ENCODE measurements at places on chromosomes 5 and 9.

GRCh38 chr9:123251324-123251723 lies 17.1 kb downstream of the STRBP start:
- no peak for DNase-seq

GRCh38 chr5:170753311-170753710 lies 30.2 kb upstream of the GABRP start:
- DNase-seq: no peak

GRCh38 chr9:6896562-6896961 lies 138.8 kb downstream of the KDM4C start:
- DNase-seq: no peak

DNA sequence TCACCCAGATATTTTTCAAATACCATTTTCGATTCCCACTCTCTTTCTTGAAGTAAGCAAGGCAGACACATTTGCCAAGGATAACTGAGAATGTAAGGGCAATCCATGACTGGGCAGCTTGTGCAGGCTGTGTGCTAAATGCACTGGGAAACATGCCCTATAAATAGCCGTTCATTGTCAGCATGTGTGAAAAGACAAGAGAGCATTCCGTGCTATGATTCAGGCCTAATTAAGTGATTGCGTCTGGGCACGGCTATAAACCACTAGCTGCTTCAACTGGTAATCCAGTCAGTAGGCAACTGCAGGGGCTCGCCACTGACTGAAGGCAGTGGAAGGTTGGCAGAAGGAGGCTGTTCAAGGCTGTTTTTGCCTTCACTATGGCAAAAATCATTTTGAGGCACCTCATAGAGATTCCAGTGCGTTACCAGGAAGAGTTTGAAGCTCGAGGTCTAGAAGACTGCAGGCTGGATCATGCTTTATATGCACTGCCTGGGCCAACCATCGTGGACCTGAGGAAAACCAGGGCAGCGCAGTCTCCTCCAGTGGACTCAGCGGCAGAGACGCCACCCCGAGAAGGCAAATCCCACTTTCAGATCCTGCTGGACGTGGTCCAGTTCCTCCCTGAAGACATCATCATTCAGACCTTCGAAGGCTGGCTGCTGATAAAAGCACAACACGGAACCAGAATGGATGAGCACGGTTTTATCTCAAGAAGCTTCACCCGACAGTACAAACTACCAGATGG lies at the start of gene HSPB3:
Gene HSPB3 (plus strand): TSS at position 287 of the 745 bp plus-strand sequence. CDS start 91 bp downstream, at position 378.
- no peak for DNase-seq

GRCh38 chr5:122719991-122720746 lies 54.7 kb upstream of the SNX2 start:
- DNase-seq: no peak

DNA sequence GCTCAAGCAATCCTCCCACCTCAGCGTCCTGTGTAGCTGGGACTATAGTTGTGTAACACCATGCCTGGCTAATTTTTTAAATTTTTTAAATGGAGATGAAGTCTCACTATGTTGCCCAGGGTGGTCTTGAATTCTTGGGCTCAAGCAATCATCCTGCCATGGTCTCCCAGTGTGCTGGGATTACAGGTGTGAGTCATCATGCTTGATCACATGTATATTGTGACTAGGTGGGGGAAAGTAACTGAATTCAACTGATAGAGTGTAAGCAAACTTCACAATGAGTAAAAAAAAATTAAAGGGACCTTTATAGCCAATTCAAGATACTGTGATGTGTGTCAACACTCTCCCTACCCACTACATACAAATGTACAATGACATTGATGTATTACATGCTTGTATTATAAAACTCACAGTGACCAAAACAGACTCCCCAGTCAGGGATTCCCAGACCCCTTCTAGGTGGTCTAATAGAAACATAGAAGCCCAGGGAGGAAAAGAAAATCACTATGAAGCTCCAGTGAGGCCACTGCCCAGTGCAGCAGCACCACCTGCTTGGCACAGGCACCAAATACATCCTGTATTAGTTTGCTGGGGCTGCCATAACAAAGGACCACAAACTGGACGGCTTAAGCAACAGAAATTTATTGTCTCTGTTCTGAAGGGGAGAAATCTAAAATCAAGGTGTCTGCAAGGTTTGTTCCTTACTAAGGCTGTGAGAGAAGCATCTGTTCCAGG lies 8.8 kb downstream of the PLGRKT start:
- DNase-seq: no peak

GRCh38 chr5:92435781-92436180 lies 1052.7 kb upstream of the ARRDC3 start:
- DNase-seq: no peak

DNA sequence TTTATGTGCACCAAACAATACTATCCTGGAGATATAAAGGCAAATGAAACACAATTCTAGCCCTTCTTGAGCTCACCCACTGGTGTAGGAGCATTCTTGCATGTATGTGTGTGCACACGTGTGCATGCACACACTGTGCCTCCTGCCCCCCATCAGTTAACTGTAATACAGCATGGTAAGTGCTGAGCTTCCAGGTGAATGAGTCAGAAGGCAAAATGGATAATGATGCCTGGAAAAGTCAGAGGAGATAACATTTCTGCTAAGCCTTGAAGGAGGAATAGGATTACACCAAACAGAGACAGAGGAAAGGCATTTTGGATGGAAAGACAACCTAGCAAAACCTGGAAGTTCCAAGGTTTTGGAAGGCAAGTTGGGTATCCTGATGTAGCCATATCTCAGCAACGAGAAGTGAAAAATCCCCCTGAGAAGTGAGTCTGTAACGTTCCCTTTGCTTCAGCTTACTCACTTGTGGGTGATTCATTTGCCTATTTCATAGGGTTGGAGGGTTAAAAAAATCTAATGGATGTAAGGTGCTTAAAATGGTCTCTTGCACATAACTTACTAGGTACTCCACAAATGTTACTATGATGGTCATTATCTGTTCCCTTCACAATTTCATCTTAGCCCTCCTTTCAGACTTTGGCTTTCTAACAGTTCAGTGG lies 101.4 kb upstream of the STC2 start:
- no peak for DNase-seq

DNA sequence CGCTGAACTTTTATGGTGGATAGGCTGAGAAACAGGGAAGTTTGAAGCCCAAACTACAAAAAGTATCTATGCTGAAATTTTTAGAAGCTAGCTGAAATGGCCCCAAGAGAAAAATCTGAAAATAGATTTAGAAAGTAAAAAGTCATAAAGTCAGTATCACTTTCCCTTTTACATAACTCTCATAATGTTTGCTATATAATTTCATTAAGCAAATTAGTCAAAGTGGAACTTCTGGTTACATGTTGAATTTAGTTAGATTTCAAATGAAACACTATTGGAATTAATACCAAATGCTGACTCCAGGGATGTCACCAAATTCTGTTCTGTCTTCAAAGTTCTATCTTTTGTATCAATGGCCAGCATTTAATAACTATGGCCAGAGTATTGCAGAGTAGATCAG lies 126.9 kb downstream of the TTC39B start:
- DNase-seq: no peak

DNA sequence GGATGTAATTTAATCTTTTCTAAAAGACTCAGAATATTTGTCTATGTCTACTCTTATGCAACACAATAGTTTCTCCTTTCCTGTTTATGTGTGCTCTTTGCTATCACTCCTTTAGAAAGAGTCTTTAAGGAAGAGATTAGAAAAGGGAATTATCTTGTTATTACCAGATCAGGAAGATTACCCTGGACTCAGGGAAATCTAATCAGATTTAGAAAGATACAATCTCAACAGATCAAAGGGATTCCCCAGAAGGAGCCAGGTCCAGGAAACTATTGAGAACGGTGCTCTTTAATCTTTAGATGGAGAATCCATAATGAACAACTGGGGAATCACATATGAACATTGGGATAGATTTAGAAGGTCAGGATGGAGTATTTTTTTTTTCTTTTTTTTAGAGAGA lies 32.4 kb upstream of the ZFR start:
- DNase-seq: no peak

DNA sequence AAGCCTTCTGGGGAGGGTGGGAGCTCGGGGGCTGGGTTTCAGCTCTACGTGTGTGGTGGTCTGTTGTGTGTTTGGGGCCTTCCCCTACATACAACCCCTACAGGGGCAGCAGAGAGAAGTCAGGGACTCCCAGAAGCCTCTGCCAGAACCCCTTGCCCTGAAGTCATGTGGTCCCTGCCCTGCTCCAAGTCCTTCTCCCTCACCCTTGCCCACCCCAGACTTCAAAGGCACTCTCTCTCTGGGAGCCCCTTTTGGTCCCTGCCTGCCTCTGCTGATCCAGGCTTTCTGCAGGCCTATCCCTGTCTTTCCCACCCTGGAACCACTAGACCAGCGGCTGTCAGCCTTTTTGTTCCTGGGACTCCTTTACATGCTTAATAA lies 61.1 kb upstream of the PSD2 start:
- DNase-seq: no peak

DNA sequence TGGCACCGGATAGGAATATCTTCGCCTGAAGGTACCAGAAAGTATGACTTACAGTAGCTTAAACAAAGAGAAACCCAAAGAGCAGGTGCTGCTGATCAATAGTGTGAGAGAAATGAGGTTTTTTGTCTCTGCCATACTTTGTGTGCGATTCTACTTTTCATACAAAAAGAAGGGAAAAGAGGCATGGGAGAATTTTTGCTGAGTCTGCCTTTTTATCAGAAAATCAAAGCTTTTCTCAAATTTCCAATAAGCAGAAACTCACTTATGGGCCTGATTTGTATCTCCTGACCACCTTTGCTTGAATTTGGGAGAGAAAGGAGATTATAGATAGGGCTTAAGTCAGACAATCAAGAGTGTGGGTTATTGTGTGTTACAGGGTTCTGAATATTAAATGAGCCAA lies 65.5 kb upstream of the TAF11L2 start:
- DNase-seq: no peak

GRCh38 chr5:132674671-132675506 lies 1.1 kb downstream of the IL4 start:
- DNase-seq: no peak

DNA sequence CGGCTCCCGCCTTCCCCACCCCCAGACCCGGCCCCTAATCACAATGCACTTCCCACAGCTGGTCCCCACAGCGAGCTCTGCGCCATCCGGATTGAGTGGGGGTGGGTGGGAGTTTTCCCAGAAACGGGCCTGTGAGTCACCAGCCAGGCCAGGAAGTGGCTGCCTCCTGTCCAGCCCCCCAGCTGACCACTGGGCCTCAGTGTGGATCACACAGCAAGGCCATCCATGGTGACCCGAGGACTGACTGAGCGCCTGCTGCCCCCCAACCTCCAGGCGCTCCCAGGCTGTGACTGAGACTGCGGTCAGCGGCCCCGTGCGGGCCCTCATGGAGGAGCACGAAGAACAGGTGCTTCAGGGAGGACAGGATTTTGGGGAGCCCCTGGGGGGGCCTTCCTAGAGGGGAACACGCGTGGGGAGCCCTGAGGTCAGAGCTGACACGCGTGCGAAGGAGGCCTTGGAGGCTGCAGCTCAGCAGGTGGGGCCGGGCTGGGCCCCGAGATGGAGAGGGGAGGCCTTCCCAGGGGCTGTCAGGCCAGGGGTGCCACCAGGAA lies 48.3 kb upstream of the EGFL7 start:
- no peak for DNase-seq

GRCh38 chr9:79731171-79731890 lies 159.6 kb downstream of the TLE4 start:
- DNase-seq: no peak

- DNase-seq: no peak
Measured at GRCh38 chr5:121763665-121764064, 88.0 kb upstream of the FTMT start.

DNA sequence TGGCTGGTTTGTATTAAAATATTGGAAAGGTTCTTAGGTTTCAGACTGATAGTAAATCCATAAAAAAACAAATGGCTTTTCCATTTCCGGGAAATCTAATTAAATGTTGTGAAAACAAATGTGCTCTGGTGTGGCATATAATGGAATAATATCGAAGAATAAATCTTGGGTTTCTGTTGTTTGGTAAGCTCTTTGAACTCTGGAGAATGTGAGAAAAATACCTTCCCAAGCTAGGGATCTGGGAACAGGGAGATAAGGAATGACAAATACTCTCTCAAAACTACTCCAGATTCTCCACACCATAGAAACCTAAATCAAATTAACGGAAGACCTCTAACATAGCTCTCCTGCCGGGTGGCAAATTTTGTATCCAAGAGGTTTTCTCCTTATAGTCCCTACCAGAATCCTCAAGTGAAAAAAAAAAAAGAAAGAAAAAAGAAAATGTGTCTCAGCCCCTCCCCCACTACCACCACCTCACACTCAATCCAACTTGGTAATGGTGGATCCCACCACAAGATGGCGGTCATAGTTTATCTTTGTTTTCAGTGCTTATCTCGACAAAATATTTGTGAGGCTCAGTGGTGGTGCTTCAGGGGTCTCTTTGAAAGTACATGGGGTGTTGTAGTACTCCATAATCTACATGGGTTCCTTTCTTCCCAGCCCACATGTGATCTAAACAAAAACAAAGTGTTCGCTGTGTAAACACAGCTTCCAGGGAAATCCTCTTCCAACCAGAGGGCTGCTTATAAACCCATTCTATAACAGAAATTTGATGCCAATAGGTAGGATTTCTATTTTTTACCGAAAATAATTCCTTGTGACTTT lies 54.5 kb upstream of the FST start:
- no peak for DNase-seq

DNA sequence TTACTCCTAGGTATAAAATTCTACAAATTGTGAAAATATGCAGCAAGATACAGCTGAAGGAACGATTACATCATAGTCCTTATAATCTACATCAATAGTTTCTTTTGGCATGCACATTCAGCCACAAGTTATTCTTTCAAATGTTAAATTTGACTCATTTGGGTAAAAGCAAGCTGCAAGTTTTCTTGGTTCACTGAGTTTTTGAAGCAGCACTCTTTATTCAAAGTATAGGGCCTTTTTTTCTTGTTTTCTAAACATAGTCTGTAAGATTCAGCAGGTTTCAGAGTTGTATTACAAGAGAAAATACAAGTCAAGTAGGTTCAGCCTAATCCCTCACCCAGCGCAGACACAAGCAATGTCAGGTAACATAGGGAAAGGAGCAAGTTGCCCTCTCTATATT lies 981.5 kb downstream of the PTPRD start:
- no peak for DNase-seq

GRCh38 chr9:127698985-127699670 lies 7.7 kb upstream of the CFAP157 start:
- peak; percentile 77 for DNase-seq

DNA sequence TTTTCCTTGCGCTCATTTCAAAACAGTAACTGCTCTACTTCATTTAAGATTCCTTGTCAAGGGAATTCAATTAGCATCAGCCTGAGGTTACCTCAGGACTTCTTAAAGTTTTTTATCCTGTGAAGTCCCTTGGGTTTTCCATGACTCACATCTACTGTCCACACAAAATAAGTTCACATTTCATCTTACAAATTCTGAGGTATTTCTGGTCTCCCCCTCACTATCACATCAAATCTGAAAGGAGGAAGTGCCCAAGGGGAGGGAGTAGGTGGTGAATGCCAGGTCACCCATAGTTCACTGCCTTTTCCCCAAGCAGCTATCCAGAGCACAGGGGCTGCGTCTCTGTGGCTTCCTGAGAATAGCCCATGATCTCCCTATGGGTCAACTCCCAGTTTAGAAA lies 227.1 kb upstream of the NREP start:
- no peak for DNase-seq

- no peak for DNase-seq
Measured at GRCh38 chr5:35458824-35459207, 158.8 kb upstream of the SPEF2 start.

GRCh38 chr5:42499016-42499415 lies 75.8 kb downstream of the GHR start:
- no peak for DNase-seq
